ENCODE measurements at places on chromosomes 16 and 17.
A peak's percentile ranks its signal among the peaks of the same experiment; 100 is the strongest.

DNA sequence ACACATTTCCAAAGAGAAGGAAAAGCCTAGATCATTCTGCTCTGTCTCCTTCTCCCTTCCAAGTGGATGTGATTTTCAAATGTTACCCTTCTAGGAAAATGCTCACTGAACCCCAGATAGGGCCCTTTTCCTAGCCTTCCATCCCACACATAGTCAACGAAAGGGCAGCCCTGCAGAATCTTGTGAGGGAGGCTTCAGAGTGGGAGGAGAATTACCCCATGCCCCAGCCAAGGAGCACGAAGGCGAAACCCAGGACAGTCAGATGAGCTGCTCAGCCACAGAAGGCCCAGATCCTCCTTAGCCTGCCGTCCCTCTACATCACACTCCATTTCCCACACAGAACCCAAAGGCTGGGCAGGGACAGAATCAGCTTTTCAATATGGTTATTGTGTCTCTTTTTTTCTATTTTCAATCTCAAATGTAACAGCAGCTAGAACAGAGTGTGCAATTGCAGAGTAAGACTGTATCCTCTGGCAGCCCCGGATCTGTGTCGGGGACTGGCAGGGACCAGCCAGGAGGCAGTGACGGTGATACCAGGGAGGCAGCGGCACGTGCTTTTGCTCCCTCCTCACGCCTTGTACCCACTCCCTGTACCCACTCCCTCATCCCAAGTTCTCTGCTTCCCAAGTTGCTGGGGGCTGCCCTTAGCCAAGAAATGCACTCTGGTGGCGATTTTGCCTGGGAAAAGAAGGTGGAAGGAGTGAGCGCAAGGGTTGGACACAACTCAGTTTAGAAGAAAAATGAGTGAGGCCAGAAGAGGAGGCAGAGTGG is 3.7 kb upstream of the SDK2 start:
- DNase-seq: no peak

GRCh38 chr17:44279666-44280391 is 11.9 kb upstream of the SLC4A1 start:
- peak; percentile 31 for DNase-seq

GRCh38 chr16:15509593-15510535 is 75.5 kb downstream of the BMERB1 start:
- no peak for DNase-seq

DNA sequence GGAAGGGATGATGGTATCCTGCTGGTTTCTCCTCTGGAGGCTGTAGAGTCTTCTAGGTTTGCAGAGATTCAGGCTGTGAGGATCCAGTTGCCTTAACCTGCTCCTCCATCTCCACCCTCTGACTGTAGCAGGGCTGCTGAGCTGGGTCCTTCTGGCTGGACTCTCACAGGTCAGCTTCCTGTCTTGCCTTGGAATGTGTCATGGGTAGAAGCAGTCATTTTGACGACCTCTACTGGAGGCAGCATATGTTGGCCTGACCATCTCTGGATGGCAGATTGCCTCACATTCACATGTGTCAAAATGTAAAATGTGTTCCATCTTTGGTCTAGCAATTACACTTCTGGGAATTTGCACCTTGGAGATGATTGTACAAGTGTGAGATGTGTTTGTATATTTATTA is 504.4 kb upstream of the EEF2KMT start:
- DNase-seq: no peak

DNA sequence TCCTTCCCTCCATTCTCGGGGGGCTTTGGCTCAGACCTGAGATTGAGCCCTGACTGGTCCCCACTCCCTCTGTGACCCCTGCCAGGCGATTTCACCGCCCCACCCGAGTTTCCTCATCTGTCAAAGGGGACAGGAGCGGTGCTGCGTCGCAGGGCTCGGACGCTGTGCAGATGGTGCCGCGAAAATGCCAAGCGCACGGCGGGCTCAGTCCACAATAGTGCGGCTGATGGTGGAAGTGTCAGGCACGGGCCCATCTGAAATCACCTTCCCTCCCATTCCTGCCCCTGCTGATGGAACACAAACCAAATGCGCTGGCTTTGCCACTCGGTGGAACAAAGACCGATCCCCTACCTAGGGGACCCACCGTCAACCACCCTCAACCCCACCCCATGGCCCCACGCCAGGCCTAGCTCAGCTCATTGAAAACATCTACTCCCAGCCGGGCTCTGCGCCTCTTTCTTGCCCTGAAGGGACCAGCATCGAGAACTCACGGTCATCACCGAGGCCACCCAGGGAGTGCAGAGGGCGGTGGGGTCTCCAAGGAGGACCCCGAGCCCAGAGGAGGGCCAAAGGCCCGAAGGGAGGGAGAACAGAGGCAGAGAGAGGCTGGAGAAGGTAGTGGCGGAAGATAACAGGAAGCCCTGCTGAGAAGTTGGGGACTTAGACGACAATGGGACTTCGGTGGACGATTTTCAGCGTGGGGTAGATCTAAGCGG is 1.4 kb downstream of the CARHSP1 start:
- no peak for DNase-seq

DNA sequence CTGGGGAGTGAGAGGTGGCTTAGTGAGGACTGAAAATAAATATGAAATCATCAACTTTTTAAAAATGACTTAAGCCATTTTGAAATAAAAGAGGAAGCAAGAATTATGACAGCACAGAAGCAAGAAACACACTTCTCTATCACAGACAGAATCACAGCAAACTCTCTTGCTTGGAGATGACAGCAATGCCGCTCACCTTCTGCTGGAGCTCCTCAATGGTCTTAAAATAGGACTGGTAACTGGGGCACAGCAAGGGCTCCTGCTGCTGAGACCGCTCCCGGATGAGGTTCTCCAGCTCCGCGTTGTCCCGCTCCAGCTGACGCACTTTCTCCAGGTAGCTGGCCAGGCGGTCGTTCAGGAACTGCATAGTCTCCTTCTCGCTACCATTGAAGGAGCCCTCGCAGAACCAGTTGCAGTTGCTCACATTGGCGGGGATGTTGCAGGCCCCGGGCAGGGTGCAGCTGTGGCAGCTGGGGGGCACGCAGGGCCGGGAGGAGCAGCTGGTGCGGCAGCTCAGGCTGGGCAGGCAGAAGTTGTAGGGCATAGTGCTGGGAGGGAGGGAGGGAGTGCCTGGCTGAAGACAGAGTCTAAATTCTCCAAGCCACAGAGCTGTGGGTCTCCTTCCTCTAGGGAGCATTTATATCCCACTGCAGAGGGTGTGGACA is at the start of gene KRT31:
TSS of gene KRT31 (minus strand) at position 613 of the 665 bp plus-strand sequence. CDS start at position 544, 69 bp downstream.
- no peak for DNase-seq

DNA sequence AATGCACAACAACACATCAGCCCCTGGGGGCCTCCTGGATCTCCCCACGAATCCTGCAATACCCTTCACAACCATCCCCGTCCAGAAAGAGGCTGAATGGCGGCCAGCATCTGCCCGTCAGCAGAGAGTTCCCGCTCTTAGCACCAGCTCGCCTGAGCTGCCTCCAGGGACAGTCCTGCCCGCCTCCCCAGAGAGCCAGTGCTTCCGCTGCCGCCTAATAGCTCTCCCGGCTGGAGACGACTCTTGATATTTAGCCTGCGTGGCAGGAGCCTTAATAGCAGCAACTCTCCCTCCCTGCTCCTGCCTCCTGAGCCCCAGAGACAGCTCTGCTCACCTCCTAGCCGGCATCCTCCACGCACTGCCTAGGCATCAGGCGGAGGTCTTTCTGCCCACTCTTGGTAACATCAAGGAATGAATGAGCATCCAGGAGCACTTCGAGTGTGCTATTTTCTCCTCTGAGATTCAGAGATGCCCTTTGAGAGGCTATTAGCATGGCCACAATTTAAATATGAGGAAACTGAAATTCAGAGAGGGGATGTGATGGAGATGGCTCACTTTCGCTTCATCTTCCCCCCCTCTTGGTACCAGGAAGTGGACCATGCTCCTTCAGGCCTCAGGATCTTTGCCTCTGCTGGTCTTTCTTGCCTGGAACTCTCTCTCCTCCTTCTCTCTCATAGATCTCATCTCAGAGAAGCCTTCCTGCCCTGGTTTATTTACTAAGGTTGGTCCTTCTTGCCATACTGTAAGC is 67.9 kb downstream of the RAI1 start:
- DNase-seq: no peak

GRCh38 chr17:45013021-45013997 is 38.1 kb downstream of the DCAKD start:
- DNase-seq: no peak
